ENCODE measurements at places on chromosomes 7 and 10.

GRCh38 chr7:95960706-95961244, 188.4 kb downstream of the DYNC1I1 start:
- no peak for DNase-seq

- DNase-seq: no peak
Measured at GRCh38 chr7:13998866-13999265, 9.4 kb upstream of the ETV1 start.

GRCh38 chr7:40024048-40024447, 74.0 kb downstream of the CDK13 start:
- DNase-seq: no peak

DNA sequence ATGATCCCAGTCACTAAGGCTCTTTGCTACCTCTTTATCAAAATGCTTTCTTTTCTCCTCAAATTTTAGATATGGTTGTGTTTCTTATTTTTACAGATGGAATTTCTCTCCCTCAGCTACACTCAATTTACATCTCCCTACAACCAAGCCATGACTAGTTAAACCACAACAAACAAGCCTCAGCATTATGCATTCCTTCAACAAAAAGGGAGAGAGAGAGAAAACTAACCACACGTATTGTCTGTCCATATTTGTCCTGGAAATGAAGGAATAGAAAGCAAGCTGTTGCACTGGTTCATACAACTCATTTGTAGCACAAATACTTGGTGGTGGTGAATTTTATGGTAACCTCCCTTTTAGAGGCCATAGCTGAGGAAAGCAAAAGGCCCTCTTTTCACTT, 286.4 kb downstream of the AHR start:
- DNase-seq: no peak

DNA sequence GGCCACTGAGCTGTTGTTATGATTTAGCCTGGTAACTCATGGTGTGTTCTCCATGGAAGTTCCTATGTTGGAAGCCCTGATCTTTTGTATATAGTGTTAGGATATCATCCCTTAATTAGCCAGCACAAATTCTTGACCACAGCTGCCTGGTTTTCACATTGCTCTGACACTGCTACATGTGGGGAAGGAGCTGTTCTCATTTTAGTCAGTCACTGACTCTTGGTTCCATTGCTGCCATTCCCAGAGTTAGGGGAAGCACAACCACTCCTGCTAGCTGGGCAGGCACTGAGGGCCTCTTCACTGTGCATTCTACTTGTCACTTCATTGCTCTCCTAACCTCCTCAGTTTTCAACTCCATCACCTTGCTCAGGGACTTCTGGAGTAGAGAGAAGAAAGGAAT, 98.4 kb upstream of the GJD4 start:
- no peak for DNase-seq

DNA sequence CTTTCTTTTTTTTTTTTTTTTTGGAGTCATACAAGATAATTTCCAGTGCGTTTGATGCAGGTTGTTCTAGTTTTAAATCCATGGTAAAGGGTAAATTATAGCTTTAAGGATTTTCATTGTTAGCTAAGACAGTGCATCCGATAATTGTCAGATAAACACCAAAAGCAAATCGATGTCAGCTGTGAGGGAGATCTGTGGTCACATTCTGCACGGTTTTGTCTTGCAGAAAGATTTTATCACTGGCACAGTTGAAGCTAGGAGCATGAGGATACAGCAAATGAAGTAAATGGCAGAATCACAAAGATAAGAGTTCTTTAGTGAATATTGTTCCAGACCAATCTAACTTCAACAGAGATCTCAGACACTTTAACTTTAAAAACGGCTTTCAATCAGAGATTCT, 648.8 kb upstream of the COBL start:
- no peak for DNase-seq

GRCh38 chr10:125231813-125232475, 71.6 kb upstream of the CTBP2 start:
- no peak for DNase-seq

GRCh38 chr7:127708788-127709187, 56.8 kb downstream of the SND1 start:
- DNase-seq: peak; percentile 34

DNA sequence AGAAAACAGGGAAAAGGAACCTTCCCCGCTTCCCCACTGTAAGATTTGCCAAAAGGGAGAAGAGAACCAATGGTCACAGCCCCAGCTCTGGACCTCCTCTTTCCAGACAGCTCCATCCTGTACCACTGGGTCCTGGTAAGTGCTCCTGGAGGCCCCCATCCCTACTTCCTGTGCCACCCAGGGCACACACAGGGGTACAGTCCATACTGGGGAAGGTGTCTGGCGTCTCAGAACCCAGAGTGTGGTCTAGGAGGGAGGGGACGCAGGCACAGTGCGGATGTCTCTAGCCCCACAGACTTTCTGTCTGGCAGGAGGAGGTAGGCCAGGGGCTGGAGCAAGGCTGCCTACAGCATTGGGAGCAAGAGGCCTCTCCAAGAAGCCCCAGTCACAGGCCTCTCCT, 213.3 kb upstream of the IGFBP3 start:
- DNase-seq: no peak

DNA sequence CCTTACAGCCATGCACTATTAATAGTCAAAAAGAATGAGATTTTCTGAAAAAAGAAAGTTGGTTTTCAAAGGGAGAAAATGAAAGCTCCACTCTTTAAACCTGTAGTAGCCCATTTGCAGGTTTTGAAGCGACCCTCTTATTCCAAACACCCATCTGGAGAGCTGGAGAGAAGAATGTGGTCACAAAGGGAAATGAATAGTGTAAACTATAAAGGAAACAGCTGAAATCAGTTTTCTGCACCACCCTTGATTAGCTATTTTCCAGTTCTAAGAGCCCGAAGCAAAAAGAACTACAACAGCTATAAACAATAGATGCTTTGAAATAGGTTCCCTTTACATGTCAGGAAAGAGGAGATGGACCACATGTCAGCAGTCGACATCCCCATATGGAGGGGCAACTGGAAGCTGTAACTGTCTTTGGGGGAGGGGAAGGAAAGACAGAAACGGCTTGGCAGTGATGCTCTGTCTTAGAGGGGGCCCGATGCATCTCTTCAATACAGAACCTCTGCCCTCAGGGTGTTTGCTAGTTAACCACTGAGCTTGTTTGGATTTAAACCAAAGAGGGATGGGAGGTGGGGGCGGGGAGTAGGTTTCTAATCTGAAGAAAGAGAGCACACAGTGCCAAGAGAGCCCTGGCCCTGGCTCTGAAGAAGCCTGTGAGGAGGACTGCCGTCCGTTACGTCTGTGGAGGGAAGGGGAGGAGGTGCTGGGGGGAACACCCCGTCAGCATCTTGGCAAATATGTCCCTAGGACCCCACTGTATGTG, 55.3 kb downstream of the CPVL start:
- DNase-seq: no peak

GRCh38 chr10:30413996-30414576, 19.9 kb upstream of the MAP3K8 start:
- DNase-seq: no peak

DNA sequence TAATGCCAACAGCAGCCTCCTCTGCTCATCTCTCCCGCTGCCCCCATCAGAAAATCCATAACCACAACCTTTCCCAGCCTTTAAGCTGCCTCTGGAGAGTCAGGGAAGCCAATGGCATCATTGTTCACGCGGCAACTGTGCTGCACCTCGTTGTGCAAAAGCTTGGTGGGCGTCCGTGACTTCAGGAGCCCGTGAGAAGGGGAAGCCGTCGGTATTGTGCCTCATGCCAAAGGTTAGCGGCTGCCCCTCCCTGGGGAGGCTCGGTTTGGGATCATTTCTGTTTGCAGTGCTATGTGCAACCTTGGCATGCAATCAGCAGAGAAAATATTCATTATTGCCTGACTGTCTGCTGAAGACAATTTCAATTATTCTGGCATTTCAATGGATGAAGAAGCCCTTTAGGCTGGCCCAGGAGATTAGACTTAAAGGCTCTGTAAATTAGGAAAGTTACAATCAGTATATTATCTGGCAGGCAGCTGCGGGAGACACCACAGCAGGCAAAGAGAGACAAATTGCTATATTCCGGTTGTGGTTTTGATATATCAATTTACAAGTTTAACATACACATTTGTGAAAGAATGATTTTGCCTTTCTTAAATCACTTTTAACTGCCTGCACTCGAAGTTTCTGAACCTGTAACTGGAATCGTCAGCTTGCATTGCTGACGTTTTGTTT, 244.5 kb downstream of the GATA3 start:
- DNase-seq: no peak

DNA sequence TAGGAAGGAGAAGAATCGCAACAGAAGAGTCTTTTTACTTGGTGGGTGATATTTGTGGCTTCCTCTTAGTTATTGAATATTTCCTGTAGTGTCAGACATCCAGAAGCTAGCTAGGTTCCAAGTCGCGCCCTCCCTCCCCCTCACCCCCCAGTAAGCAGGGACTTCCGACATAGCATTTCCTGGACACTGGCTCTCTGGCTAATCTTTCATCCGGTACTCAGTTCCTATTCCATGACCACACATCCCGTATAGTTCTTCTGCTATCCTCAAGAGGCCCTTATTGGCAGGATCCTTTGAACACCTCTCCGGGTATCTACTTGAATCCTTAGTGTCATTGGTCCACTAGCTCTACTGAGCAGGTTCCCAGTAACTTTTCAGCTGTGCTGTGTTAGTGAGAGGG, 167.8 kb downstream of the HDAC9 start:
- DNase-seq: no peak

GRCh38 chr10:34037499-34037898, 703.0 kb upstream of the NRP1 start:
- DNase-seq: no peak

DNA sequence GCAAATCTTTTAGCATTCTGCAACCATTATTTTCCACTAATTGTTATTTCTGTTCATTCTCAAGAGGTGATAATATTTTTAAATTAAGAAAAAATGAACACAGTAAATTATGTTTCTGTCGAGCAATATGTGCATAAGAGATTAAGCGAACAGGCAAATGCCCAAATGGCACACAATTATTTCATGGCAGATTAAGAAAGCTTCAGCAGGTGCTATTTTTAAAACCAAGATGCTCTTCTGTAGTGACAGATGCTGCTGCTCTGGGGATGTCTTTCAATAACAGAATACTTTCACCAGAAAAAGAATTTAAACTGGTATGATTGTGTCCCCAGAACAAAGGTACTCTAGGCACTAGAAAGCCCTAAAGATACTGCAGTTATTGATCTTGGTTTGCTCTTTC, 412.7 kb upstream of the SORCS1 start:
- DNase-seq: no peak

GRCh38 chr10:87960230-87960629, 96.8 kb downstream of the PTEN start:
- no peak for DNase-seq

DNA sequence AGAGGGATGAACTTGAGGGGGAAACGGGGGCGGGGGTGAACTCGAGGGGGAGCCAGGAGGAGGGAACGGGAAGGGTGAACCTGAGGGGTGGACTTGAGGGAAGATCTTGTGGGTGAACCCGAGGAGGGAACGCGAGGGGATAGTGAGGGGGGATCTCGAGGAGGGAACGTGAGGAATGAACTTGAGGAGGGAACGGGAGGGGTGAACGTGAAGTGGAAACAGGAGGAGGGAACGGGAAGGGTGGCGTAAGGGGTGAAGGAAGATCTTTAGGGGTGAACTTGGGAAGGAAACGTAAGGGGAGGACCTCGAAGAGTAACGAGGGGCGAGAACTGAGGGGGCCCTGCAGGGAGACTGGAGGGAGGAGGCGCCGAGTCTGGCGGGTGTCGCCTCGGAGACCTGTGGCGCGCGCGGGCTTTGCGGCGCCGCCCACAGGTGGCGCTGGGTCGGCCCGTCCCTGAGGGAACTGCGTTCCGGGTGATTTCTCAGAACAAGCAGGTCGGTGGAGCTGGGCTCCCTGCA, 651 bp downstream of the MYO3A start:
- DNase-seq: no peak

DNA sequence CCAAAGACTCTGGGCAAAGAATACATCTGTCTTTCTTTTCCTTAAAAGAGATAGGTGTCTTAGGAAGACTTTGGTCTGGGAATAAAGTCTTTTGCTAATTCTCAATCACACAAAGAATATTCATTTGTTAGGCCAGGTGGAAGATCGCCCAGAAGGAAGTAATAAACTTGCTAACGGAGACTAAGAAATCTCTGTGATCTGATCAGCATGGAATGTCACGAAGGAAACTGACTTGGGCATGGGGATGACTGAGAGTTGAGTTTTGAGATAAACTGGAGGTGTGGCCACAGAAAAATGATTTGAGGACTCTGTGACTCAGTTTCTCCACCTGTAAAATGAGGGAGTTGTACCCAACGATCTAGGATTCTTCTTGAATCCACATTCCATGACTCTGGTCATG, 161.1 kb upstream of the SVIL start:
- DNase-seq: no peak

DNA sequence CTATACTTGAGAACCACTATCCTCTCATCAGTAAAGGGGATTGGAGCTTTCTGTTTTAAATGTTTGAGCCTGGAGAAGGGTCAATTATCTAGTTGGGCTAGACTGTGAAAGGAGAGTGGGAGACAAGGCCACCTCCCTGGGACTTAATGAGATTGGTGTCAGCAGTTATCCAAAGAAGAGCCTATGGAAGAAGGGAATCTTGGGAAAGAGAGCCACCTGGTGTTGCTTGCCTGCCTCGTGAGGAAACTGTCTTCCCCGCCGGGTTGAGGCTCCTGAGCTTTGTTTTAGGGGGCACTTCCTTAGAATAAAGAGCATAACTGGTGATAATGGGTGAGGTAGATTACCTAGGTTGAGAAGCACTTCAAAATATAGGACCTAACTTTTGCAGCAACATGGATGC, 32.0 kb upstream of the ABCB4 start:
- DNase-seq: no peak

GRCh38 chr7:2225336-2225735, 7.4 kb downstream of the MAD1L1 start:
- no peak for DNase-seq

- no peak for DNase-seq
Measured at GRCh38 chr10:111087331-111087756, 10.5 kb downstream of the ADRA2A start.

DNA sequence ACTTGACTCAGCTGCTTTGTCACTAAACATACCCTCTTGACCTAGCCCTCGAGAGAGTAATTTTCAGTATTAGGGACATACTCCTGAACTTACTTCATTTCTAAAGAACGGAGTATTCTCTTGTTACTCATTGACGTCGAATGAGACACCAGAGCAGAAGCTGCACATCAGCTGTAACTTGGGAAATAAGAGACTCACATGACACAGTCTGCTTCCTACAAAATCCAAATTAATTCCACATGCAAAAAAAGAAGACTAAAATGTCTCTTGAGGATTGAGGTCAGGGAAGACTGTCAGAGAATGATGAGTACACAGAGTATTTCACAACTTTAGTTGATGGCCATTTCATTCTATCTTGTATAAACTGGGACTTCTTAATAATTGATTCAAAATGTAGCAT, 114.7 kb upstream of the EGFR start:
- no peak for DNase-seq

- DNase-seq: peak; percentile 34
Measured at GRCh38 chr10:58384095-58384494, 1.1 kb upstream of the TFAM start.

- no peak for DNase-seq
Measured at GRCh38 chr7:156158693-156159092, 346.4 kb upstream of the SHH start.

- no peak for DNase-seq
Measured at GRCh38 chr10:117005026-117005526, at the start of gene SHTN1. Gene SHTN1 (minus strand): TSS chr10:117005187. CDS start chr10:117005079, 108 bp downstream.

Measured in GM12878 (cell line).